ENCODE measurements at places on chromosomes 6 and 20.

GRCh38 chr20:61991476-61991875, 74.2 kb downstream of the TAF4 start:
- DNase-seq = no peak

DNA sequence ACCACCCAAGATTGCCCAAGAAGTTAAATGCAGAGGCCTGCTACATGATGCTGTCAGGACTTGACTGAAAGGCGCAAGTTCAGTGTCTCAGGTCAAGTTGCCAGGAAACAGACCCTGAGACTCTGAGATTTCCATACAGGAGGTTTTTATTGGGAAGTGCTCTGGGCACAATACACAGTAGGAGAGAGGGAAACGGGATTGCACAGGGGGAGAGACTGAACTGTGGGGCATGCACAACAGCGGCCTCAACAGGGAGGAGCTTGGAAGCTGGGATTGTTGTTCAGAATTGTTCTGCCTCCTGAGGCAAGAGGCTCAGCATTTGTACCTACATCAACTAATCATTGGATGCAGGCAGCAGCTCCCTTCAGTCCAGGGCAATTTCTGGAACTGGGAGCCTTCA, 6.7 kb downstream of the STX11 start:
- DNase-seq = no peak

DNA sequence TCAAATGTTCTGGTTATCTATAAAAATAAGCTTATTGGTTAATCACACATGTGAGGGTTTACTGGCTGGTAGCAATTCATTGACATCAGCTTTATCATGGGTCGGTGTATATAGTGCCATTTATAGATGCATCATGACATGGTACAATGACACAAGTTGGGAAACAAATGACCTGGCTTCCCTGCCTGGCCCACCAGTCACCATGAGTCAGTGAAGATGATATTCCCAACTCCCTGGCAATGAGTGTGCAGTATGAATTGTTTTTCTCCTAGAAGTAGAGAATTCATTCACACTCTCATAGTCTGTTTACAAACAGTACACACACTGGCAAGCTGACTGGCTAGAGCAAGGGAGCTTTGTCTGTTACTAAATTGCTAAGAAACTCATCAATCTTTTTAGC, 37.2 kb upstream of the CALHM6 start:
- no peak for DNase-seq

DNA sequence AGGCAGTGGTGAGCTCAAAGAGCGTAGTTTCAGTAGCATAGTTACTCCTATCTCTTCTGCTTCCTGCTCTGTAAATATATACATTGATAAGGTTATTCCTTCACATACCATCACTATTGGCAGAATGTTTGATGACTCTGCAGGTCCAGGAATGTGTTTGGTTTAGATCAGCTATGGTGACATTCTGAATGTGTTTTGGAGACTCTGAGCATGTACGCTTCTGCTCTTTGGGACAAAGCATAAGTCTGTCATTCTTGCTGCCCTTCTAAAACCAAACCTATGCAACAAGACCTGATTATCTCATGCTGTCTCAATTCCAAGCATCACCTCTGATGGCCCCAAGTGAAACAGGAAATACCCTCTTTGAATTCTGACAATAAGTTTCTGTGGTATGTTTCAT, 1074.3 kb downstream of the KIF16B start:
- DNase-seq = no peak

- DNase-seq = no peak
Observed at GRCh38 chr20:57819691-57820380, 110.0 kb upstream of the PMEPA1 start.

- no peak for DNase-seq
Observed at GRCh38 chr6:158311193-158311592, 1.1 kb upstream of the TULP4 start.

- DNase-seq = no peak
Observed at GRCh38 chr20:1866834-1867233, 28.4 kb upstream of the SIRPA start.

GRCh38 chr6:50961611-50962010, 142.9 kb downstream of the TFAP2B start:
- no peak for DNase-seq

DNA sequence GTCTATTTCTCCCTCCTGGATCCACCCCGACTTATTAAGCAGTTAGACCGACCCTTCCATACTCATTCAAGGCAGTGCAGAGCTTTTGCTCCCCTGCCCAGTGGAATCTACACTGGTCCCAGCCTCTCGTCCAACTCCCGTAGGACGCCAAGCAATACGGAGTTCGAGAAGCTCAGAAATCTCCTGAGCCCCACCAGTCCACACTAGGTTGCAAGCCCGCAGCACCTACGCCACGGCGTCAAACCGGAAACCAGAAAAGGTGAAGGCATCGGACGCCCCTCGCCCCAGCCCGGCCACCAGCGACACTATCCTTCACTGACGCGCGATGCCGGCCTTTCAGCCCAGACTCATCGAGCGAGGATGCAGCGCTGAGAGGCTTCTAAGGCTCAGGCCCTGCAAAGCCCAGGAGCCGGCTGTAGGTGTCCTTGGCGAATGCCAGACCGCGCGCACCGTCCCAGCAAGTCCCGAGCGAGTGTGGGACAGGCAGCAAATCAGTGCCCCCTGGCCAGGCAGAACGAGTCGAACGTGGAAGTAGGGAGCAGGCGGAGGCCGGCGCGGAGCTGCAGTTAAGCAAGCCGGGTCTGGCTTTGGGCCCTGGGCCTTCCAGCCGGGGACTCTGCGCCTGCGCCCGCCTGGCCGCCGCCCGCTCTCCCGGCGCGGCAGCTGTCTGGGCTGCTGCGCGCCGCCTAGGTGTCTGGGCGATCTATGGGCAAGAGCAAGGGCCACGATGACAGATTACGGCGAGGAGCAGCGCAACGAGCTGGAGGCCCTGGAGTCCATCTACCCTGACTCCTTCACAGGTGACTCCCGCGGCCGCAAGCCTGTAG, at the start of gene RWDD1:
TSS of gene RWDD1 (plus strand) at position 649 of the 827 bp plus-strand sequence. CDS start at position 728, 79 bp downstream.
- peak; percentile 98 for DNase-seq

DNA sequence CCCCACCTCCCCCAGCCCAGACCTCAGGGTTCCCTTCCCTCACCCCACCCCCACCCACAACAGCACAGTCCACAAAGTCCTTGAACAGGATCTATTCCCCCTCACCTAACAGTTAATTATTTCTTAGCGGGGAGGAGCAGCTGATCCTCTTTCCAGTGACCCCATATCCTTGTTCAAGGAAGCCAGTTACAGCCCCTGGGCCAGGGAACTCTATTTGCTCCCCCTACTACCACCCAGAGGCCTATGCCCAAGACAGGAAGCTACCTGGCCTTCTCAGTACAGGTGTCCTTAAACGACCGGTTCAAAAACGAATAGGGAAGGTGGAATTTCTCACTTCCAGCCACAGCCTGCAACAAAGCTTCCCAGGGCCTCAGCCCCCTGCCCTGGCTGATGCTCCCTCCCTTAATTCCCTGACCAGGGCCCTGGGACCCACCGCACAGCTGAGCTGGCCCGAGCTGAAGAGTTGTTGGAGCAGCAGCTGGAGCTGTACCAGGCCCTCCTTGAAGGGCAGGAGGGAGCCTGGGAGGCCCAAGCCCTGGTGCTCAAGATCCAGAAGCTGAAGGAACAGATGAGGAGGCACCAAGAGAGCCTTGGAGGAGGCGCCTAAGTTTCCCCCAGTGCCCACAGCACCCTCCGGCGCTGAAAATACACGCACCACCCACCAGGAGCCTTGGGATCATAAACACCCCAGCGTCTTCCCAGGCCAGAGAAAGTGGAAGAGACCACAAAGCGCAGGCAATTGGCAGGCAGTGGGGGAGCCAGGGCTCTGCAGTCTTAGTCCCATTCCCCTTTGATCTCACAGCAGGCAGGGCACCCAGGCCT, 778 bp downstream of the MCCD1 start:
- no peak for DNase-seq

- no peak for DNase-seq
Observed at GRCh38 chr6:47028835-47029360, 13.2 kb downstream of the ADGRF1 start.

GRCh38 chr6:165722022-165722421, 59.0 kb upstream of the PDE10A start:
- no peak for DNase-seq

DNA sequence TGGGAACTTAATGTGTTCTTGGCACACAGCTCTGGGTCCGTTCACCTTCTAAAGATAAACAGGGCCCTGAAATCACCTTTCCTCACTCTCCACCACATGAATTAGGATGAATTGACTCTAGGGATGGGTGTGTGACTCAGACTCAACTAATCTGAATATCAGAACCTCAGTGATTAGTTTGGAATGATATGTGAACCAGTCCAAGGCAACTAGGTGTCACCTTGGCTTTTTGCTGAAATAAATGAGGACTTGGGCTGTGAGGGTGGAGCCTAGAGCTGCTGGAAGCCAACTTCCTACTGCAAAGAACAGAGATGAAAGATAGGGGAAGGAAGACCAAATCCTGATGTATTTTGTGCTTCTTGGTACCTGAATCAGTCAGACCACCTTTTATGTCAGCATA, 132.0 kb upstream of the RNF24 start:
- no peak for DNase-seq

GRCh38 chr6:154139892-154140291, 100.9 kb downstream of the OPRM1 start:
- no peak for DNase-seq

DNA sequence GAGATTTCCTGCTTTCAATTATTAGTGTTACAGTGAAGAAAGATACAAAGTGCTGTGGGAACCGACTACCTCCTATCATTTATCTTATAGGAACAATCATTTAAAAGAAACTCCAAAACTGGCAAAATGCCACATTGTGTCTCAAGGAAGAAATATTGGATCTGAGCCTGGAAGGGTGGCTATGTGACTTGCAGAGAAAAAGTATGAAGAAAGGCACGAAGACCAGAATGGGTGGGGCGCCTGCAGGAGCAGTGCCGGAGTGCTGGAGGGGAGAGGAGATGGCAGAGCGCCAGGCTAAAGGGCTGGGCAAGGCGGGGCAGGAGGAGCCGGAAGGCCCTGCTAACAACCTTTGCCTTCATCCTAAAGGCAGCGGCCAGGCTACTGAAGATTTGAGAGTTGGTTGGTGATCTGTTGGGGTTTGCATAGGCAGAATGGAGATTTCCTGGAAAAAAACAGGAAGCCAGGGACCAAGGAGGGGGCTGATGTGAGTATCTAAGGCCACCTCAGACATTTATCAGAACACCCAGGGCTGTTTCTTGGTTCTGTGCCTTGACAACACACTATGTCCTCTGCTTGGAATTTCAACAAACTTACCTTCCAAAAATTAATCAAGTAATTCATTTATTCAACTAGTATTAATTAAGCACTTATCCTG, 125.6 kb downstream of the MAFB start:
- DNase-seq = peak; percentile 29

Measured in DMS79 (cell line).